ENCODE measurements at places on chromosomes 4 and X. TPM values are rescaled to one million over a fixed set of nuclear protein-coding genes. Genes with fewer than 3 reads are reported as not detected.

- peak; percentile 69 for DNase-seq
These were observed 102.5 kb downstream of the FIP1L1 start for GRCh38 chr4:53479736-53480525.

NIPAL1 gene
- 9.3 TPM for total RNA-seq

DNA sequence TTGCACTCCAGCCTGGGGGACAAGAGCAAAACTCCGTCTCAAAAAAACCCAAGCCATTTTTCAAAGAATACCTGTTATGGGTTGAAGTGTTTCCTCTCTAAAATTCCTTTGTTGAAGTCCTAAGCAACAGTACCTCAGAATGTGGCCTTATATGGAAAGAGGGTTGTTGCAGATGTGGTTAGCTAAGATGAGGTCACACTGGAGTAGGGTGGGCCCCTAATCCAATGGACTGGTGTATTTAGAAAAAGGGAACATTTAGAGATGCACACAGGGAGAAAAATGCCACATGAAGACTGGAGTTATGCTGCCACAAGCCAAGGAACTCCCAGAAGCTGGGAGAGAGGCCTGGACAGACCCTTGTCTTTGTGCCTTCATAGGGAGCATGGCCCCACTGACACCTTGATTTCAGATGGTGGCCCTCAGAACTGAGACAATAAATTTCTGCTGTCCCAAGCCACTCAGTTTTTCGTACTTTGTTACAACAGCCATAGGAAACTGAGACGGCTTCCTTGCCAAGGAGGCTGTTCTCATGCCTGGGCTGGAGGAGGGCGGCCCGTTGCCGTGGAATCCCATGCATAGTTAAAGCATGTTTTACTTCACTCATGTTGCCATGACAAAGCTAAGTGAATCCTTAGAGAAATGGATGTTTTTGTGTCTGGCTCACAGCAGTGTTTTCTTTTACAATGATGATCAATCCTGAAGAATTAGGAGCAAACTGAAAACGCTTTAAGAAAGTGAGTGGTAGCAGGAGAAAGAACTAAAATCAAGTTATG lies 16.5 kb downstream of the TRAPPC2 start:
- DNase-seq: no peak

CXCL6 gene
- total RNA-seq: not detected

GRCh38 chr4:66490729-66491128 lies 820.4 kb upstream of the EPHA5 start:
- no peak for DNase-seq

PABPC1L2B gene
- not detected for total RNA-seq

DNA sequence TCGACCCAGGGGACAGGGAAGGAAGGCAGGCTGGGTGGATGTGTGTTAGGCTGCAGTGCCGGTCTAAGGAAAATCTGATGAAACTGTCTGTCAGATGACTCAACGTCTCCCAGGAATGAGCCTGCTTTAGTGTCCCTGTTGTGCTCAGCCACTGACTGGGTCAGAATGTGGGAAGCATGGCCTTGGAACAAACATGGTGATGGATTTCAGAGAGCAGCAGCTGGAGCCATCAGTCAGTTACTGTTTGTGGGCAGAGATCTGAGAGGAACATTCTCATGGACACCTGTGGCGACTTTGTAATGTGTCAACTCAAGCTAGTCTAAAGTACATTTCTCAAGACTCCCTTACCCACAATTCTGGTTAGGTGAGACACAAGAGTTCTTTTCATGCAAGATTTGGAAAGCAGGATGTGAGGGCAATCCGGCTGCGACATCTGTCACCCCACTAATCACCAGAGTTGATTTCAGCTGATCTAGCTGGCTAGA lies 63.2 kb downstream of the ANAPC10 start:
- DNase-seq: peak; percentile 71

All from bronchial epithelial cell (primary cell).